Renal pelvis (tissue), 12 donors: ENCODE measurements at places on chromosomes 6 and 20. TPM values are rescaled to one million over a fixed set of nuclear protein-coding genes. Genes with fewer than 3 reads are reported as not detected.

DNA sequence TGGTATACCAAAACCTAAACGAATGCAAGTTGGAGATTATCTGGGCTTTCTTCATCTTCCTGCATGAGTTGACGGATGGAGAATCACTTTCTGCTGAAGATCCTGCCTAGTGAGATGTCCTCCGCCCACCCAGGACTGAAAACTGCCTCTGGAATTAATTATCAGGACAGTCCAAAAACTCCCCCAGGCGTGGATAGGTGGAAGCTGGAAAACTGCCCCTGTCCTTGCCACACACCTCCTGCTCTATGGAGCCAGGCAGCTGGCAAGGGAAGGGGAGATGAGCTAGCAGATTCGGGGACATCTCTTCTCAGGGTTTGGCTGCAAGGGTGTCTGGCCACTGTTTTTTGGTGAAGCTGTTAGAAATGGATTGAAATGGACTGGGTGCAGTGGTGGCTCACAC, 89.3 kb upstream of the ZNFX1 start:
- no peak for DNase-seq

GRCh38 chr6:45724511-45724910, 291.1 kb downstream of the CLIC5 start:
- peak; percentile 72 for DNase-seq

GRCh38 chr6:159170999-159171712, 2.0 kb downstream of the FNDC1 start:
- DNase-seq, result no peak

DNA sequence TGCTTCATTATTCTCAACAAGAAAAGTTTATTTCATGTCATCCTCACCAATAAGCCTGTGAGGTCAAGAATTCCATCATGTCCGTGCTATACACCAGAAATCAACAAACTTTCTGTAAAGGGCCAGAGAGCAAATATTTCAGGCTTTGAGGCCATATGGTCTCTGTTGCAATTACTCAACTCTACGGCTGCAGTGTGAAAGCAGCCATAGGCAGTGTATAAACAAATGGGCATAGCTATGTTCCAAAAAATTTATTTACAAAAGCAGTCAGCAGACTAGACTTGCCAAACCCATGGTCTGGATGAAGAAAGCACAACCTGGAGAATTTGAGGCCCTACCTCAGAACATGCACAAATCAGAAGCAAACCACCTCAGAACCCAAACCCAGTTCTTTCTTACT, 118.5 kb downstream of the PCSK2 start:
- no peak for DNase-seq

GRCh38 chr20:19056909-19057308, 155.5 kb upstream of the SLC24A3 start:
- DNase-seq, result no peak

- DNase-seq, result peak; percentile 20
Observed at GRCh38 chr6:70423189-70424134, 10.2 kb downstream of the FAM135A start.

GRCh38 chr20:40640667-40641066, 48.4 kb downstream of the MAFB start:
- no peak for DNase-seq

GRCh38 chr20:22333885-22334545, 250.4 kb downstream of the FOXA2 start:
- DNase-seq, result peak; percentile 48

DNA sequence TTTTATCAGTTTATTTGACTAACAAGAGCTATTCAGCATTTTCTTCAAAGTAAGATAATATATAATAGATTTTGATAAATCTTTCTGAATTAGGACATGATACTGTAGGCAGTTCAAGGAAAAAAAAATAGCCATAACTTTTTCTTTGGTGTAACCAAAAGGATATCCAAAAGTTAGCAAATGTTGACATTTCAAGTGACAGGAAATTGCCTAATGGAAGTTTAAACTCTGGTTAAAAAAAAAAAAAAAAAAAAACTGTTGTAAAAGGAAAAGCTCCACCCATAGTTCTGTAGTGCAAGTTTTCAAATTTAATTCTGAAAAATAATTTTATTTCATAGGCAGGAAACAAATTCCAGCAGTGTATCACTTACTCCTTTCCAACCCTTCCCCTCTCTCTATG, 18.8 kb downstream of the HEBP2 start:
- no peak for DNase-seq

- DNase-seq, result no peak
Observed at GRCh38 chr6:154529957-154530356, 19.5 kb upstream of the CNKSR3 start.

VGLL2 gene
- polyA plus RNA-seq, result not detected

SLC25A27 gene
- polyA plus RNA-seq, result 59.1 TPM

SRSF12 gene
- 17.5 TPM for polyA plus RNA-seq

TASP1 gene
- polyA plus RNA-seq, result 13.1 TPM

NDRG3 gene
- polyA plus RNA-seq, result 27.8 TPM

LGSN gene
- 1.6 TPM for polyA plus RNA-seq
